ENCODE measurements at places on chromosomes 5 and 9.

DNA sequence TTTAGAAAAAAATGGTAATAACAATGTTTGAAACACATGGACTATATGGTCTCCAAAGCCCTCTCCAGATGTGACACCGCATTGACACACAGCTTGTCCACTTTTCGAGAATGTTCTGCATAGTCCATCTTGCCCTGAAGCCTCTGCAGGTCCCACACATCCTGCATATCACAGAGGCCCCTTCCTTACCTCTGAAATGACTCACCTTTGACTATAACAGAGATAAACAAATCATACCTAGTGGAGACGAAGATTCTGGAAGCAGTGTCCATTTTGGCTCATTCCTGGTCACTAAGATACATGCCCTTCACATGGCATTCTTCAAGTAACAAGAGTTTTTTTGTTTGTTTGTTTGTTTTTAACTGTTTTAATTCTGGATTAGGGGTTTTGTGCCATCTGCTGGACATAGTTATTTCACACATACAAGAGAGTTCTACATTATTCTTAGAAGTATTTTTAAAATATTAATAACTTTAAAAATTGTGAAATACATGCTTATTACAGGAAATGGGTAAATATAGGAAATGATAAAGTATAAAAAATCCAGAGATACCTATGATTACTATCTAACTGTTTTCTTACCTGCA is 5.1 kb downstream of the ARL14EPL start:
- ATAC-seq = no peak

GRCh38 chr9:90642570-90643539 is at the start of gene DIRAS2:
Gene DIRAS2 (minus strand): TSS chr9:90642824. CDS start chr9:90613827, 28,997 bp downstream.
- ATAC-seq = peak; percentile 36

- ATAC-seq = no peak
Observed at GRCh38 chr9:123424131-123424530, 68.1 kb downstream of the CRB2 start.

DNA sequence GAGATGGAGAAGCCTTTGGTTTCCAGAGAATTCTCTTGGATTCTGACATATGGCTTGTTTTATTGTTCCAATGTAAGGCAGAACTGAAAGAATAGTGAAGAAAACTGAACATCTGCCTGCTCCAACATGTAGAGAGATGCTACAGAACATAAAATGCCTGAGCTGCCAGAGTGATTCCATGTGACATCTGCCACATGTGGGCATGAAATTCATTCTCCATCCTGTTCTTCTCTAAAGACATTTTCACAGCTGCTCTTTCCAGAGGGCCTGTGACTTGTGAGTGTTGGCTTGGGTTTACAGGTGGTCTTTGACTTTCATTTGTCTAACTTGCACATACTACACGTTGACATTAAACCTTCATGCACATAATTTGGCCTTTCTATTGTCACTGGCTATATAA is 33.7 kb upstream of the TXN start:
- no peak for ATAC-seq

GRCh38 chr9:16413509-16414016 is 456.9 kb downstream of the BNC2 start:
- ATAC-seq = no peak

DNA sequence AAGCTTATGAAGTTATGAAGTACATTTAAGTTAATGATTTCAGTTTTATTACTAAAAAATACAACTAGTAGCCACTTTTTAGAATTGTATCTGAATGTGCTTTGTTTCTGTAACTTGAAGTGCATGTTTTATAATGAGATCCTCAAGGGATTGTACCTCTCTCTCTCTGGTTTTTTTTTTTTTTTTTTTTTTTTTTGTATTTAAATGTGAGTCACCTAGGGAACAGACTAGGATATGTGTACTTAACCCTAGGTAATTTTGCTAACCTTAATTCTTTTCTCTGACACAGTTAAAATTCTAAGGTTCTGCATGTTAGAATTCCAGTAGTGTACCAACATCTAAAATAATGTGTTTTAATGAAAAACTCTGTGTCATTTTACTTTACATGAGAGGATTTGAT is 59.5 kb downstream of the CDC42SE2 start:
- ATAC-seq = no peak

- ATAC-seq = no peak
Observed at GRCh38 chr5:149317281-149318048, 27.8 kb upstream of the GRPEL2 start.

GRCh38 chr5:113117543-113118115 is 141.0 kb downstream of the DCP2 start:
- no peak for ATAC-seq

DNA sequence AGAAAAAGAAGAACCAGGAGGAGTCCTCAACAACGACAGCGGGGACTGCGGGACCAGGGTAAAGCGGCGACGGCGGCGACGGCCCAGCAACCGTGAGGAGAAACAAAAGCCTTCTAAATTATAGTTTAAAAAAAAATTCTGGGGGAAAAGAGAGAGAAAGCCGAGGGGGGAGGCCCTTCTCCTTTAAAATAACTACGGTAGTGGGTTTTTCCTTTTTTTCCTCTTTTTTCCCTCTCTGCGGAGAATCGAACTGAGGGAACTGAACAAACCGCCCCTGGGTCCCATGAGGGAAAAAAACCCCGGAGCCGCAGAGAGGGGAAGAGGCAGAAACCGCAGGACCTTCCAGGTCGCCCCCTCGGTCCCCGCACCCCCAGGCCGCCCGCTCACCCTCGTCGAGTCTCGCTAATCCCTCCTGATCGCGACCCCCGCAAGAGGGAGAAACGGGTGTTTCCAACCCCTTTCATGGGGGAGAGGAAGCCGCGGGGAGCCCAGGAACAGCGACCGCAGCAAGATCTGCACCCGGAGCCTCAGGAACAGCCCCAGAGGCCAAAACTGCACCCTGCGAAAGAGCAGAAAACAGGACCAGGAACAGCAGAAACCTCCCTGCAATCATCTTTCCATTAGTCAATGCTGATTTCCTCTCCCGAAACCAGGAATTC is 453 bp downstream of the CPEB4 start:
- ATAC-seq = no peak

DNA sequence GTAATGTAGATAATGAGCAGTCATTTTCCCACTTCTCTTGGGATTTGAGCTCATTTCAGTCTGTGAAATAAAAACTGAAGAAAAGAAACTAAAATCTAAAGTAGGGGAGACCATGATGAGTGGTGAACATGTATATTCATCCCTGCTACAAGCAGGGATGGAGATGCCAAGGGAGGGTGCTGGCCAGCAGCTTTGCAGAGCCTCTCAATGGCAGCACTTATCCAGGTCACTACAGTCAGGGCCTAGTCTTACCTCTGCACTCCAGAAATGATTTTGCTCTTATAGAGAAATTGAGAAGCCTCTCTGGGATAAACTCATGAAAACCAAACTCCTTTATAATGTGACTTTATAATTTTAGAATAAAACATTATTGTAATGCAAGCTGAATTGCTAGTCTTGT is 317.6 kb downstream of the FBXL17 start:
- ATAC-seq = no peak

- ATAC-seq = no peak
Observed at GRCh38 chr9:76537150-76537646, 78.2 kb downstream of the GCNT1 start.

DNA sequence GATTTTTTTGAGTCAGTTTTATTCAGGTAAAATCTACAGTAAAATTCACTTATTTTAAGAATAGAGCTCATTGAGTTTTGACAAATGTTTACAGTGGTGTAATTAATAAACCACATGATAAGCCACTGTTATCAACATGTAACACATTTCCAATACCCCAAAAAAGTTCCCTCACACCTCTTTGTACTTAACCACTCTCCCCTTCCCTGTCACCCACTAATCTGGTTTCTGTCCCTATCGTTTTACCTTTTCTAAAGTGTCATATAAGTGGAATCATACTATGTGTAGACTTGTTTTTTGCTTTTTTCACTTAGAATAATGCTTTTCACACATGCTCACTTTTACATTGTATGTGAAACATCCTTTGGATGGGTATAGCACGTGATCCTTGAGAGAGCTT is 127.2 kb downstream of the KDM4C start:
- no peak for ATAC-seq

DNA sequence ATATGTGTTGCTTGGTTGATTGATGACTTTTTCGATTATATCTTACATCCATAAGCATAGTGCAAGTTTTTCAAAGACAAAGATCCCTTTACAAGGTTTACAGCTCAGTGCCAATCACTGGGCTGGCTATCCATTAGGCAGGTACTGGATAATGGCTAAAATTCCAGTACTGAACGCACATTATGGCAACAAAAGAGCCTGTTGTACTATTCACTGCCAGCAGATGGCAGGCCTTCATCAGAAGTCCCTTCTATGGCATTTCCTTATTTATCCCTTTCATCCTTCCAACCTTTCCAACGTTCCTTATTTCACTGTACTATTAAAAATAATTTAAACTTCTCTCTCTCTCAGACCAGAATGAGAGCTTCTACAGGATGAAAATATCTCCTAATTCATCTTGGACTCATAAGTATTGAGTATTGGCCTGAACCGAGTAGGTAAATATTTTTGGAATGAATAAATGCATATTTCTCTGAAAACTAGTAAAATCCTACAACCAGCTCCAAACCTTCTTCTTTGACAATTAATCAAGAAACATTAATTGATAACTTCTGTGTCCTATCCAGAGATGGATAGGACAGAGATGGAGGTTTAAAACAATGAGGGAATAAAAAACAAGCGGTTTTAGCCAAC is 6.7 kb upstream of the WNT8A start:
- ATAC-seq = no peak

DNA sequence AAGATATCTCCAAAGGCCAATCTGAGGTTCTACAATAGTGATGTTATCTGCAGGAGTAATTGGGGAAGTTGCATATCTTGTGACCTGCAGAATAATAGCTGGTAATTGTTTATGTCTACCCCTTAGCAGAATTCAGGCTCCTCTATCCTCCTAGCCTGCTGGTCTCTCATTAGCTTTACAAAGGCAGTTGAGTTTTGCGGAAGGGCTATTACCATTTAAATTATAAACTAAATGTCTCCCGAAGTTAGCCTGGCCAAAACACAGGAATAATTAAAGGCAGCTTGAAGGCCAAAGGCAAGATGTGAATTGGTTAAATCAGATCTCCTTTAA is 168.7 kb downstream of the TTC39B start:
- ATAC-seq = no peak

DNA sequence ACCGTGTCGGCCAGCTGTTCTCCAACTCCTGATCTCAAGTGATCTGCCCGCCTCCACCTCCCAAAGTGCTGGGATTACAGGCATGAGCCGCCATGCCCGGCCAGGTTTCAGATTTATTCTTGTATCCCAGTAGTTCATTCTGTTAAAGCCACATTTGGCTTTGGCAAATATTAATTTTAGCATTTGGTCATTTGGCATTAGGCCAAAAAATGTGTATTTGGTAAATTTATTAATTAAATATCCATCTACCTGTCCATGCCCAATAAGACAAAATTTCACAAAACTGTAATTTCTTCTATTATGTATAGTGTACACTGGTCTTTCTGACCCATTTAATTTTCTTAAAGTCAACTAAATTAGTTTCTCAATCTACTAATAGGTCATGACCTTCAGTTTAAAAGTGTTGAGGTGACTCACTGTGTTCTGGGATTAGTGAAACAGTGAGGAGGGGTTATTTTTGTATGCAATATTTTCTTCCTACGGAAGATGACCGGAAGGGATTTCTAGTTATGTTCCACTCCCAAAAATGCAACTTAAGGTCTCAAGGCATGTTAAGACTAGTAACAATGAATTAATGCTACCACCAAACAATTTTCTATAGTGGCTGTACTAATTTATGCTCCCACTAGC is 21.0 kb downstream of the OSTF1 start:
- ATAC-seq = no peak

DNA sequence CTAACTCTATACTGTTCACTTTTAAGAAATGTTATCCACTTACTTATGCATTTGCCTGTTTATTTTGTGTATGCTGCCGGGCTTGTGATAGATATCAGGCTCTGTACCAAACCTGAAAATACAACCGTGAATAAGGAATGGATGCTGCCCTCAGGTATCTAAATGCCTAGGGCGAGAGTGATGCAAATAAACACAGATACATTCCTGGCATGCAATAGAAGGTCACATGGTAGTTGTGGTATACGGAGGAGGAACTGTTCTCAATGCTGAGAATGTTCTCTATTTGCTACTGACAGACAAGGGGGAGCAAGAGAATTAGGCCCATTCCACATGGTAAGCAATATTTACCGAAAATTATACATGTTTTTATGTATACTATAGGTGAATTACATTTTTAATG is 227.8 kb downstream of the ICE1 start:
- ATAC-seq = no peak

- no peak for ATAC-seq
Observed at GRCh38 chr9:78021697-78022096, 9.9 kb downstream of the GNAQ start.

DNA sequence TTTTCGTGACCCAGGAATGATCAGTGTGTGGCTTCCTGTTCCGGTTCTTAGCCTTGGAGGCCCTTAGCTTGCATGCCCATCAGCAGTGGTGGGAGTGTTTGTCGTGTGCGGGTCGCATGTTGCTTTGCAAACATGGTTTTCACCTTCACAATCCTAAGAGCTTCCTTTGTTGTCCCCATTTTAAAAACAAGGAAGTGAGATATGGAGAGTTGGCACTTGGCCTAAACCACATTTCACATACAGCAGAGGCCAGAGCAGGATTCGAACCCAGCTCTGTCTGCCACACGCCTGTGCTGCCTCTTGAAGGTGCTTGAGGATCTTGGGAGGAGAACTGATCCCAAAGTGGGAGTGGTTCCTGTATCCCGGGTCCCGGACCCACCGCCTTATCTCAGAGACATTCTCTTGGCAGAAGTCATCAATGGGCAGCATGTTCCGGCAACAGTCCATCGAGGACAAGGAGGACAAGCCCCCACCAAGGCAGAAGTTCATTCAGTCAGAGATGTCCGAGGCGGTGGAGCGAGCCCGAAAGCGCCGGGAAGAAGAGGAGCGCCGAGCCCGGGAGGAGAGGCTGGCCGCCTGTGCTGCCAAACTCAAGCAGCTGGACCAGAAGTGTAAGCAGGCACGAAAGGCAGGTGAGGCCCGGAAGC is 38.2 kb upstream of the POMT1 start:
- ATAC-seq = no peak

DNA sequence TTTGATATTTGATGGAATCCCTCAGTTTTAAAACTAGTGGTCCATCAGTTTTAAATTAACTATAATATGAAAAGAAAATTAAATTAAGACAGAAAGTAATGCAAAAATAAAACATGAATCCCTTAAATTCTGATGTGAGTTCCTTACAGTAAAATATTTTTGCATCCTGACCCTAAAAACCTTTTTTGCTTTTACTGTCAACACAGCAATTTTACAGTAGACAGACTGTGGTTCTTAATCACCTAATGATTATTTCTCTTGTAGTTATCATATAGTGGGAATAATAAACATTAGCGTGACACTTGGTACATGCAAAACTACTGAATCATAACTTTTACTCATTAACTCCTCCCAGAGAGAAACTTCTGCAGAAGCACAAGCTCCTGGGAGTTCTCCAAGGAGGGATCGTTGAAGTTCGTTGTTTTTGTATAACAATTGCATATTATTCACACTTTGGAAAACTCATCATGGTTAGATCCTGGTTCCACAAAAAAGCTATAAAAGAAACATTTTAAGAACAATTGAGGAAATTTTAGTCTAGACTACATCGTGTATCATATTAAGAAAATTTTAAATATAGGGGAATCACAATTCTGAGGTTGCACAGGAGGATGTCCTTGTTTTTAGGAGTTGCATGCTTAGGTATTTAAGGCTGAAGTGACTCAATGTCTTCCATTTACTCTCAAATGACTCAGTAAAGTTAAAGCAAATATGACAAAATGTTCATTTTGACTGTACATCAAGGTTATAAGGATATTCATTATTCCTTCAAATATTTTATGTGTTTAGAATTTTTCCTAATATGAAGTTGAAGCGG is 88.2 kb upstream of the NIPAL4 start:
- no peak for ATAC-seq

- no peak for ATAC-seq
Observed at GRCh38 chr5:81363093-81363871, 30.7 kb downstream of the ACOT12 start.

Measured in activated CD4-positive, CD25-positive, alpha-beta regulatory T cell treated with anti-CD3 and anti-CD28 coated beads, Interleukin-2, amount 50 U/mL, for 24 hours (primary cell).